ENCODE measurements at places on chromosomes 7 and 10.

DNA sequence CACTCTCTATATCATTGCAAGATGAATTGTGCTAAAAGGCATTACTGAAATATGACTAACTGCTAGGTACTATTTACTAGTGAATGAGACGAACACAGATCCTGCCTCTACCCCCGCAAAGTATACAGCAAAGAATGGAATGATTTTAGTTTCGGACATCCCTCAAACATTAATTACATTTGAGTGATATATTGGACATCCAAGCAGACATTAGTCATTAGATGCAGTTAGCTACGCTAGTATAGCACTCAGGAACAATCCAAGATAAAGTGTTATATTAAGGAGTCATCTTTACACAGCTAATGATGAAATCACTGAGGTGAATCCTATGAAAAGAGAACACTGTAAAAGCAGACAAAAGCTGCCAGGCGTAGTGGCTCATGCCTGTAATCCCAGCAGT, 7.3 kb upstream of the TAF3 start:
- no peak for DNase-seq

GRCh38 chr10:79112881-79113431, 44.2 kb downstream of the ZMIZ1 start:
- DNase-seq: no peak

DNA sequence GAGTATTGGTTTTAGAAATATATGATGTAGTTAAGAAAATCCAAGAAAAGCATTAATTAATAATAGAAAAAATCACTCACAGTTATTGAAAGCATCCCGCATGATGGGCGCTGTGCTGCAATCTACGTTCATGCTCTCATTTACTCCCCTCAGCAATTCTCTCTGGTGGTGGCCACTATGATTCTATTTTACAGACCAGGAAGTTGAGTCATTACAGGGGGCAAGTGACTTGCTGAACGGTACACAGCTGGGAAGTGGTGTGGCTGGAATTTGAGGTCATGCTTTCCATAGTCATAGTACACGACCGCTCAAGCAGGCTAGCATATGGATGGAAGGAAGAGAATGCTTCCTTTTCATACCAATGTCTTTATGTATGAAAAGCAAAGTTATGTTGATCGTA, 117.4 kb downstream of the TES start:
- no peak for DNase-seq

DNA sequence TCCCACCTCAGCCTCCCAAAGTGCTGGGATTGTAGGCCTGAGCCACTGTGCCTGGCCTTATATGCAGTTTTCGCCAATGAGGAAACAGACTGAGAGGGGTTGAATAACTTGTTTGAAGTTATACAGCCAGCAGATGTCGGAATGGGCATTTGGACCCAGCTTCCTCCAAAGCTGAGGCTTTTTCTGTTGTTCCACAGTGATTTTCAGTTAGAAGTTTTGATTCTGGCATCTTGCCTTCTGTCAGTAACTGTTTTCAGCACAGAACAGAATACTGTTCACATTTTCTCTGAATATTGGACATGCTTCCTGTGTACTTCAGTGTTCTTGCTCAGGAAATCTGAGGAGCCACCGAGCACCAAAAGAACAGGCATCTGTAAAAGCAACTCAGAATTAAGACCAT, 287.2 kb downstream of the CAMK1D start:
- DNase-seq: no peak

DNA sequence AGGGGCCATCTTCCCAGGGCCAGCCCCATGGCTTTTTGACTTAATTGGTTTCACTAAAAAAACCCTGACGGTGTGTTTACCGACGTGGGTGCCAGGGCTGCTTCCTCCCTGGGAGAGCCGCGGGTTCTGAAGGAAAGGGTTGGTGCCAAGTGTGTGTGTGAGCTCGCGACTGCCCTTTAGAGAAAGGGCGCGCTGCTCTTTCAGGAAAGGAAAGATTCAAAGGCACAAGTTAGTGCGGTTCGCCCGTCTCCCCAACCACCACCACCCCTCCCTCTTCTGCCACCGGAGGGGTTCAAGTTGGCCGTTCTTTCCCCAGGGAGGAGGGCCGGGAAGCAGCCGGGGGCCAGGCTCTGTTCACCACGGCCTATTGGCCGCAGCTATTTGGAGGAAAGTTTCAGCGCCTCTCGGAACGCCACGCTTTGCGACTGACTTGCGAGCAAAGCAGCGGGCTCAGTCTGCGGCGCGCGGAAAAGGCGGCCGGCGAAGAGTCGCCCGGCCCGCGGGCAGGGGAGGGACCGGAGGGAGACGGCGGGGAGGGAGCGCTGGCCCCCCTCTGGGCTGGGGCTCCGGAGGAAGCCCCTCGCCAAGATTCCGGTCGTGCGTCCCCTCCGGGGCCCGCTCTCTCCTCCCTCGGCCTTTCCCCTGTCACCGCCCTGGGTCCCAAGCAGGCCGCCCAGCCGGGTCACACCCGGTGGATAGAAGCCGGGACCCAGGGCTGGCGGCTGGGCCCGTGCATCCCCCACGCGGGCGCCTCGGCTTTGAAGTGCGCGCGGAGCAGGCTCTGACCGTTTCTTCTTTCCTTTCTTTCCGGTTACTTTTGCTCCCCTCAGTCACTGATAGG, 165.9 kb upstream of the PPP1R3A start:
- no peak for DNase-seq

GRCh38 chr10:115945701-115946445, 327.1 kb downstream of the GFRA1 start:
- no peak for DNase-seq

DNA sequence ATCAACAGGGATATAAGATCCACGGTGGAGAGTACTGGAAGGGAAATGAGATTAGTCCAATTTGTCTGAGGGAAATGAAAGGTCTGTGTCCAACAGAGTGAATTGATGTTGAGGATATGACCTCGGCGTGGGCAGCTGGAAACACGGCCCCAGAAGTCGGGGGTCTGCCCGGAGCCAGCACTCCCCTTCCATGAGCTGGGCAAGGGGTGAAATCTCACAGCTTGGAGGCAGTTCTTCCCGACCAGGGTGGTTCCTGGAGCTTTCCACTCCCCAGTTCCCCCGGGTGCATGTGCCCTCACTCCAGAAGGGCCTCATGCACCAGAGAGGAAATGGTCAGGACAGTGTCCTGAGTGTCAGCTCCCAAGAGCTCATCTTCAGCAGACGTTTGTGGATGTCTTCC, 264.7 kb upstream of the PPP2R2D start:
- no peak for DNase-seq

DNA sequence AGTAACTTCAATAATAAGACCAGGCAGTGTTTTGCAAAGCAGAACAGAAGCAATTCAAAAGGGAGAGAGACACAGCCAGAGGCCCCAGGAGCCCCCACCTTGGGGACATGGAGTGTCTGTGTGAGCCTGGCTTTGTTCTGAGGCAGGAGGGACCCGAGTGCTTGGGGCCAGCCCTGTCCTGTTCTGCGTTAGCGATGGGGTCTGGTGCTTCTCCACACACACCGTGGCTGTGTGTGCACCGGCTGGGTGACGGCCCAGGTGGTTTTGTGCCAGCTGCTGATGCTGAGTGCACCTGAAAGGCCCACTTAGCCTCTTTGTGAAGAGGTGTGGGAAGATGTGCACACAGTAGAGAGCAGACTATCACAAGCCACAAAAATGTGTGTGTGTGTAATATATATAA, 468.9 kb downstream of the DNAJB6 start:
- no peak for DNase-seq

- DNase-seq: no peak
Measured at GRCh38 chr7:15845868-15846267, 159.4 kb upstream of the MEOX2 start.

DNA sequence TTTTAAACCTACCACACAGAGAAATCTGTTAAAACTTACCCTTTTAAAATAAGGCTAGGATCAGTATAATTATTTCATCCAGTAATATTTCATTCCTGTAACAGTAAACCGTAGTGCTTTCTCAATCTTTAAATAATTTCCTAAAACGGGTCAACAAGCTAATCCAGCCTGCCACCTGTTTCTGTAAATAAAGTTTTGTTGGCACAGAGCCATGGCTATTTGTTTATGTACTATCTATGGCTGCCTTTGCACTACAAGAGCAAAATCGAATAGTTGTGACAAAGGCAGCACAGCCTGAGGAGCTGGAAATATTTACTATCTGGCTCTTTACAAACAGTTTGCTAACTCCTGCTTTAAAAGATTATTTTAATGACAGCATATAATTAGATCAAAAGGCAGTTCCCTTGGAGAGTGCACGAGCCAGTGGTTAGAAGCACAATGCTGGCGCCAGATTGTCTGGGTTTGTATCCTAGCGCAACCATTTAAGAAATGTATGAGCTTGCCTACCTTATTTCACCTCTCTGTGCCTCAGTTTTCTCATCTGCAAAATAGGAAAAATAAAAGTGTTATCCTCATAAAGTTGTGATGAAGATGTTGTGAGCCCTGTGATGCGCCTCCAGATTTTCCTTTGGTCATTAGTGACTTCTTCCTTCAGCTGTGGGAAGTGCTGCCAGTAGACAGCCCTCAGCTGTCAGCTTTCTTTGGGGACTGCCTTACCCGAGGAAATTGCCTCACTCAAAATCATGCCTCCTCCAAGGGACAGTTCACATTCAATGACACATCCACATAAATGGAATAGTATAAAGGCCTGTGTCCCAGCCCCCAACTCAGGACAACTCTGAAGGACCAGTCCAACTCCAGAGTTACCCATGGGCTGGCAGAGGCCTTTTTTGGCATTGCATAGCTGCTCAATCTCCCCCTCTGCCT, 11.8 kb upstream of the MIOS start:
- no peak for DNase-seq

GRCh38 chr7:44565795-44566559, 7.7 kb downstream of the DDX56 start:
- DNase-seq: no peak

GRCh38 chr7:97118306-97118917, 914 bp downstream of the SDHAF3 start:
- DNase-seq: no peak

- no peak for DNase-seq
Measured at GRCh38 chr7:155461631-155462030, 3.7 kb downstream of the EN2 start.

DNA sequence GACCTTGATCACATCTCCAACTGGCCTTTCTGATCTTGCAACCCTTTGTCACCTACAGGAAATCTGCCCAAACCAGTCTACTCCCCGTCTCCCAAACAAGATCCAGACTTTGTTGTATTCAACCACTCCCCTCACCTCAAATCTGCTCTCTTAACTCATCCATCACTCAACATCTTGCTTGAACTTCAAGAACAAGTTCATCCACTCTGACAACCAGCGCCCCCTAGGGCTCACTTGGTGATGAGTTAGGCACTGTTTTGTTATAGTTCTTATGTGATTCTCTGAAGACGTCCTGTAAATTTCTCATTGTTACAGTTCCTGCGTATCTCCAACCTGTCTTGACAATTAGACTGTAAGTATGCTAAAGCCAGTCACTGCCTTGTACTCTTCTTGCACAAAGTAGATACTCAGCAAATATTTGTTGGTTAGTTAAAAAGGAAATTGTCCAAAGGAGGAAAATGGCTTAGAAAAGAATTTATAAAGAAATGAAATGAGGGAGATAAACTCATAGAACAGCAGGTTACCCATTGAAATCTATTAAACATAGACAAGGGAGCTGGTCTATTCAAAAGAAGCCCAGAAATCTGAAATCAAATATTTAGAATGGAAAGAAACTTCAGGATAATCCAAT, 5.3 kb downstream of the FRMD4A start:
- DNase-seq: no peak

DNA sequence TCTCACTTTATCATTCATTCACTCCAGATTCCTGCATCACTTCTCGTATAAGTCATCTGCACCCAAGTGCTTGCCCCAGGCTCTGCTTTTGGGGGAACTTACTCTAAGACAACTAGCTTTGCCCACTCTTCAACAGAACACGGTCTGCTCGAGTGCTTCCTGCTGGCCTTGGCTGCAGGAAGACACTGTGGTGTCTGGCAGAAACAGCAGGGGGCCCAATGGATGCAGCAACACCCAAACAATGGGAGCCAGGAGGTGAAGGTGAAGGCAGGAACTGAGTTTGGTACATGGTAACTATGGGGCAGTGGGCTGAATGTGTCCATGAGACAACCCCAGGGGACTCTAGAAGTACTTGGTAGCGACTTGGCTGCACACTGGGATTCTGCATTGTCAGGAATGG, 344.0 kb downstream of the REEP3 start:
- no peak for DNase-seq

DNA sequence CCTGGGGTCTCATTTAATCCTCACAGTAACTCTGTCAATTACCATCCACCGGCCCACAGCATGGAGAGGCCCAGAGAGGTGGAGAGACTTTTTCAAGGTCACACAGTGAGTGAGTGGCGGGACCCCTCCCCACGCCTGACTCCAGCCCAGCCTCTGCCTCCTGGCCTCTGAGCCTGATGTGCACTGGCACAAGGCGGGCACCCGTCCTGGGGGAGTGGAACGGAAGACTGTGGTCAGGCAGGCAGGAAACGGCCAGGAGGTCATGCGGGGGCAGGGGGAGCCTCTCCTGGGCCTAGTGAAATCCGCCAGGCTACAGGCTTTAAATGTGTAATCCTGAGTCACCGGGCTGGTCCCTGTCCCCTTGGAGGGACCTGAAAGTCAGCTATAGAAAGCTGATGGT, 32.2 kb downstream of the ZCCHC24 start:
- no peak for DNase-seq

DNA sequence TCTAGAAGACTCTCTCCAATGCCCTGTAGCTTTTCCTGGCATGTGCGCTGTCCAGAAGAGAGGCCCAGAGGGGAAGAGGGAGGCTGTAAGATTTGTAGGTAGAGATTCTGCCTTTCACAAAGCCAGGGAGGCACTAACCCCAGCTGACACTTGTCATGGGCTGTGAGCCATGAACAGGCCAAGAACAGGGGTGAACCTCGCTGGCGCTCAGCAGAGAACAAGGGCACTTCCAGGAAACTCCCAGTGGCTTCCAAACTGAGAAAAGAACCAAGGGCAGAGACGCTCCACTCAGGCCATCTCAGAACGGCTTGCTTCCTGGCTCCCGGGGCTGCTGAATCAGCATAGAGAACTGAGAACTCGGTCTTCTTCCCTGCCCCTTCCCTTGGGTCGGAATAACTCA, 257.8 kb upstream of the ZNF32 start:
- DNase-seq: no peak

- no peak for DNase-seq
Measured at GRCh38 chr7:156543699-156544598, 96.6 kb upstream of the RNF32 start.

GRCh38 chr7:26880852-26881251, 16.5 kb upstream of the SKAP2 start:
- DNase-seq: no peak

GRCh38 chr7:55073051-55073511, 54.3 kb downstream of the EGFR start:
- no peak for DNase-seq

GRCh38 chr7:26609082-26609481, 255.3 kb downstream of the SKAP2 start:
- no peak for DNase-seq

DNA sequence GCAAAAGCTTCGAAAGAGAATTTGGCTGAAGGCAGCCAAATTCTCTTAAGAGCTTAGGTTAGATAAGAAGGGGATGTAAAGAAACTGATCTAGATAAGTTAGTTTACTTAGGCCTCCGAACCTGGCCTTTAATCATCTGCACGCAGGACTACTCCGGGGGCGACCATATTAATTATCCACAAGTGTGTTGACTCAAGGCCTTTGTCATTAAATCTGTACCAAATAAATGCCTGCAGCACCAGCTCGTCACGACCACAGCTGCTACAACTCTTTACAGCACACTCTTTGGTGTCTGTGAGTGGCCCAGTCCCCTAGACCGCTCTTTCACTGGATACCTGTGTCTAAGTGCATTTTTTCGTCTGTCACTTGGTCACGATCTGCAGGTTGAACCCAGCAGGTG, 69.8 kb upstream of the LSM8 start:
- DNase-seq: no peak

- DNase-seq: no peak
Measured at GRCh38 chr7:95883217-95883616, 110.9 kb downstream of the DYNC1I1 start.

GRCh38 chr10:12228851-12229250, 32.9 kb downstream of the CDC123 start:
- no peak for DNase-seq
